ENCODE measurements at places on chromosomes 3 and 15. TPM values are rescaled to one million over a fixed set of nuclear protein-coding genes. Genes with fewer than 3 reads are reported as not detected.

The C3orf49 gene
- not detected for polyA plus RNA-seq

GRCh38 chr3:134134240-134134639 is 104.5 kb upstream of the SLCO2A1 start:
- H3K36me3 ChIP-seq = no peaks in the 10 kb centered on the region
- no peak for DNase-seq
- H3K27me3 ChIP-seq = no peaks in the 10 kb centered on the region
- no peak overlapping the region for H3K27ac ChIP-seq

- H3K4me1 ChIP-seq = no peaks in the 10 kb centered on the region
- H3K36me3 ChIP-seq = no peaks in the 10 kb centered on the region
- no peaks in the 10 kb centered on the region for H3K27me3 ChIP-seq
- H3K4me3 ChIP-seq = no peak overlapping the region
- DNase-seq = no peak
Observed at GRCh38 chr15:37638116-37638515, 296.3 kb upstream of the TMCO5A start.

DNA sequence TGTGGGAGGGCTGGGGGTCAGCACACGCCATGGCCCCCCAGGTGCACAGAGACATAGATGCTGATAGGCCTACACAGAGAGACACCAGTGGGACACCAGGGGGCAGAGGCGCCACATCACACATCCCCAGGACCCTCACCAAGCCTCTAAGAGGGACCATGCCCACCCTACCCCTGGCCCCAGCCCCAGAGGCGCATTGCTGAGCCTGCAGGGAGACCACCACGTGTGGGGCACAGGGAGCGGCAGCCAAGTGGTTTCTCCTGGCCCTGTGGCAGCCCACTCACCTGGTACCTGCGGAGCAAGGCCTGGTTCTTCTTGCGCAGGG is 1.2 kb downstream of the CCDC9B start:
- H3K4me1 ChIP-seq = peaks cover 95% of the 10 kb centered on the region
- H3K27ac ChIP-seq = peak overlapping the region; percentile 98
- no peak for DNase-seq
- peak overlapping the region; percentile 48 for H3K4me3 ChIP-seq
- H3K36me3 ChIP-seq = no peaks in the 10 kb centered on the region
- no peaks in the 10 kb centered on the region for H3K27me3 ChIP-seq

DNA sequence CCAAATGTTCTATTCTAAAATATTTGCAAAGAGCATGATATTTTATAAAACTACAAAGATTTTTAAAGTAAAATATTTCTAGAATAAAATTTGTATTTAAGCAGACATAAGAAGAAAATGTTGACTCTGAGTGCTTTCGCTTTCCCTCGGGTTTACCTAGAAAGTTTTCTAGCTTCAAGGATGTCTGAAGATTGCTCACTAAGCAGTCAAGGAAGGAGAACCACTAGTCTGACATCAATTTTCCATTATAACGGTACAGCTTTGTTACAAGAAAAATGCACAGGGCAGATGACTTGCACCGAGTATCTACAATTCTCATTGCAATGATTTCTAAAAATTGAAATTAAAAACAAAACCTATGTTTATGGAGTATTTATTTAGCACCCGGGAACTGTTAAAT is 14.2 kb downstream of the GPR15 start:
- H3K27me3 ChIP-seq = no peaks in the 10 kb centered on the region
- no peak overlapping the region for H3K4me3 ChIP-seq
- H3K4me1 ChIP-seq = no peaks in the 10 kb centered on the region
- no peaks in the 10 kb centered on the region for H3K36me3 ChIP-seq
- no peak overlapping the region for H3K27ac ChIP-seq
- DNase-seq = no peak

GRCh38 chr3:176296066-176296597 is 901.1 kb downstream of the TBL1XR1 start:
- H3K27me3 ChIP-seq = no peaks in the 10 kb centered on the region
- H3K36me3 ChIP-seq = no peaks in the 10 kb centered on the region
- DNase-seq = no peak
- no peak overlapping the region for H3K27ac ChIP-seq

GRCh38 chr15:70247281-70247680 is 149.6 kb upstream of the TLE3 start:
- no peak overlapping the region for H3K4me3 ChIP-seq
- H3K27me3 ChIP-seq = no peaks in the 10 kb centered on the region
- DNase-seq = no peak
- no peak overlapping the region for H3K27ac ChIP-seq
- H3K4me1 ChIP-seq = no peaks in the 10 kb centered on the region

The TTLL13 gene
- 0.44 TPM for polyA plus RNA-seq

- peaks cover 16% of the 10 kb centered on the region for H3K27me3 ChIP-seq
- H3K4me1 ChIP-seq = no peaks in the 10 kb centered on the region
- H3K36me3 ChIP-seq = no peaks in the 10 kb centered on the region
- H3K4me3 ChIP-seq = no peak overlapping the region
Observed at GRCh38 chr15:66019826-66020398, 150.6 kb downstream of the RAB11A start.

- H3K4me3 ChIP-seq = no peak overlapping the region
- no peaks in the 10 kb centered on the region for H3K27me3 ChIP-seq
- H3K27ac ChIP-seq = peak overlapping the region; percentile 79
- no peaks in the 10 kb centered on the region for H3K36me3 ChIP-seq
- DNase-seq = no peak
- H3K4me1 ChIP-seq = peaks cover 3% of the 10 kb centered on the region
Observed at GRCh38 chr15:64753480-64754185, 21.8 kb downstream of the RBPMS2 start.

DNA sequence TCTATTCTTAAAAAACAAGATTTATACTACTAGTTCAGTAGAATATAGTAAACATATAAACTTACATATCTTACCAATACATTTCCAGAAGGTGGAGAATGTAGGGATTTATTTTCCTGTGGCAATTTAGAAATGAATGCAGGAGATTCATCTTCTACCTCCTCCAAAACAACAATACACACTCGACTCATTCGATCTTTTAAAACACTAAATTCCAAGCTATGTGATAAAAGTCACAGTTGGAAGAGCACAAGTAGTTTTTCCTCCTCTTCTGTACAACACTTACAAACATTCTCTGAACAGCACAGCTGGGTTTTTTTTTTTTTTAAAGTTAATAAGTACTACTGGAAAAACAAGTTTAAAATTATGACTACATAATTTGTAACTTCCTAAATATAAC is 1.4 kb downstream of the ANKRD28 start:
- H3K4me1 ChIP-seq = peaks cover 8% of the 10 kb centered on the region
- DNase-seq = no peak
- H3K4me3 ChIP-seq = peak overlapping the region; percentile 8
- H3K27me3 ChIP-seq = no peaks in the 10 kb centered on the region
- H3K27ac ChIP-seq = no peak overlapping the region

GRCh38 chr3:134772591-134772990 is 22.5 kb upstream of the EPHB1 start:
- no peak for DNase-seq
- no peak overlapping the region for H3K27ac ChIP-seq
- H3K4me1 ChIP-seq = no peaks in the 10 kb centered on the region
- no peak overlapping the region for H3K4me3 ChIP-seq

GRCh38 chr3:141452045-141452444 is 34.8 kb upstream of the RASA2 start:
- DNase-seq = no peak
- H3K4me3 ChIP-seq = no peak overlapping the region
- H3K27me3 ChIP-seq = no peaks in the 10 kb centered on the region
- peaks cover 35% of the 10 kb centered on the region for H3K4me1 ChIP-seq

- DNase-seq = no peak
- no peak overlapping the region for H3K4me3 ChIP-seq
- no peak overlapping the region for H3K27ac ChIP-seq
- H3K4me1 ChIP-seq = no peaks in the 10 kb centered on the region
- no peaks in the 10 kb centered on the region for H3K36me3 ChIP-seq
Observed at GRCh38 chr3:125078951-125079674, 23.3 kb upstream of the HEG1 start.

The PEX11A gene
- 7.0 TPM for polyA plus RNA-seq

DNA sequence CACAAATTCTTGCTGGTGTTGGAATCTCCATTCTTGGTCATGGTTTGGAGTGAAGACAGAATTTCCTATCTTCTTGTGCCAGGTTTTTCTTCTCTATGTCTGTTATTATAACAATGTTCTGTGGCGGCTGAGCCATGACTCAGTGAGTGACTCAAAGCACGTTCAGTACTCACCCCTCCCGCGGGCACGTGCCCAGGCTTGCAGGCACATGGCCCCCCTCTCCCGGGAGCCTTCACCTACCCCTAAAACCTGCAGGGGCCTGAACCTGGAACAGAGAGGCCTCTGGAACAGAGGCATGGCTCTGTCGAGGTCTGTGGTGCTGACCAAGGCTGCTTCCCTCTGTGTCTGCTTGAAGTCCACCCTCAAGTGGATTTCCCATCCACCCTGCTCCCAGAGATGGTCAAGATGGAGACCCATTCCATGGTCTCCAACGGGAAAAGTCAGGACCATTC is 27.6 kb downstream of the PLXNB1 start:
- no peaks in the 10 kb centered on the region for H3K27me3 ChIP-seq
- peaks cover 8% of the 10 kb centered on the region for H3K4me1 ChIP-seq
- H3K36me3 ChIP-seq = peaks cover 35% of the 10 kb centered on the region
- H3K4me3 ChIP-seq = no peak overlapping the region

DNA sequence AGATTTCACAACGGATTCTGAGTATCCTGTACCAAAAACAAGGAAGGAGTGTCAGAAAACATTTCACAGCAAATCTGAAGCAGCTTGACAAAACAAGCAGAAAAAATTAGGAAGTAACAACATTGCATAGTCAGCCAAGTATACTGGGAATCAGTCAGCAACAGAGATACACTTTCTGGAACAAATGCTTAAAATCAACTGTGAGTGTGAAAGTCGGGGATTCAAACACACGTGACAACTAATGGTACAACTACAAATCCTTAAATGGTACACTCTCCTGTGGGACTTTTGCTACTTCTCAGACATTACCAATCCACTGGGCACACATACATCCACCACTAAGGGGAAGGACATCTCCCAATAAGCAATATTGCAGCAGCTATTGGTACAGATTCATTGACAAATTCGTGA is 296.6 kb upstream of the MME start:
- no peak overlapping the region for H3K27ac ChIP-seq
- no peak for DNase-seq
- no peak overlapping the region for H3K4me3 ChIP-seq

The NOP10 gene
- 101 TPM for polyA plus RNA-seq

DNA sequence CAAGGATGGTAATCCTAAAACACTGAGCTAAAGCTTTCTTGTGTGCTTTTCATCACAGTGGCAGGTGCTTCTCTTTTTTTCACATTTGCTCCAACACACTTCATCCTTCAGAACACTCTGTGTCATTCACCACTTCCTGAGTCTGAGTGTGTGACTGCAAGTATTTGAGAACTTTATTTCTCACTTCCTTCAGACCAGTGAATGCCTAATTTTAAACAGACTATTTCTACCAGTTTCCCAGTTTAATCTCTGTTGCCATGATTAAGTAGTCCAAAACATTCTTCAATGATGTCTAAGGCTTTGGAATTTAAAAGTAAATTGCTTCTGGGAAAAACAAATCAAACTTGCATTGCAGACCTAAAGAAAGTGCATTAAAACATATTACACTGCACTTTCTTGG is 541.2 kb downstream of the RBMS3 start:
- no peak overlapping the region for H3K4me3 ChIP-seq
- H3K4me1 ChIP-seq = no peaks in the 10 kb centered on the region
- no peak overlapping the region for H3K27ac ChIP-seq
- no peaks in the 10 kb centered on the region for H3K36me3 ChIP-seq

- H3K4me3 ChIP-seq = no peak overlapping the region
- H3K4me1 ChIP-seq = no peaks in the 10 kb centered on the region
- no peak overlapping the region for H3K27ac ChIP-seq
- no peaks in the 10 kb centered on the region for H3K36me3 ChIP-seq
Observed at GRCh38 chr3:116980099-116980498, 270.5 kb downstream of the TUSC7 start.

The ARGFX gene
- not detected for polyA plus RNA-seq

- H3K36me3 ChIP-seq = no peaks in the 10 kb centered on the region
- peaks cover 30% of the 10 kb centered on the region for H3K4me1 ChIP-seq
- no peaks in the 10 kb centered on the region for H3K27me3 ChIP-seq
Observed at GRCh38 chr15:45637141-45637540, 2.3 kb downstream of the SQOR start.

The NANOGP8 gene
- polyA plus RNA-seq = not detected

DNA sequence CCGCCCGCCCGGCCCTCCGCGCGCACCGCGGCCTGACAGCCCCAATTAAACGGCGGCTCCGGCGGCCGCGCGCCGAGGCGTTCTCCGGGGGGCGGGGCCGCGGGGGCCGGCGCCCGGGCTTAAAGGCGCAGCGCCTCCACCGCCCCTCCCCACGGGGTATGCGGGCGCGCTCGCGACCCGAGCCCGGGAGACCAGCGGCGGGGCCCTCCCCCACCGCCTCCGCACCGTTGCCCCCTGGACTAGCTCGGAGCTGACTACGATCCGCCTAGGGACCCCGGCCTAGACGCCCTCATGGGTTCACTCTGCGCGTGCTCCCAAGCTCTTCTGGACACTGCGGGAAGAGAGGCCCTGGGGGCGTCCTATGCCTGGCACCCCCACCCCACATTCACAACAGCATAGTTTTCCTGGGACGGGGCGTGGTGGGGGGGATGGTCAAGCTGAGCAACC is at the start of gene DUSP7:
TSS of gene DUSP7 (minus strand) at position 51 of the 447 bp plus-strand sequence. CDS start 205 bp downstream, outside the sequence.
- no peaks in the 10 kb centered on the region for H3K36me3 ChIP-seq
- peaks cover 36% of the 10 kb centered on the region for H3K4me1 ChIP-seq
- peak within 1 kb of the TSS; percentile 98 for H3K4me3 ChIP-seq
- H3K27me3 ChIP-seq = no peaks in the 10 kb centered on the region
- H3K27ac ChIP-seq = peak within 1 kb of the TSS; percentile 98

DNA sequence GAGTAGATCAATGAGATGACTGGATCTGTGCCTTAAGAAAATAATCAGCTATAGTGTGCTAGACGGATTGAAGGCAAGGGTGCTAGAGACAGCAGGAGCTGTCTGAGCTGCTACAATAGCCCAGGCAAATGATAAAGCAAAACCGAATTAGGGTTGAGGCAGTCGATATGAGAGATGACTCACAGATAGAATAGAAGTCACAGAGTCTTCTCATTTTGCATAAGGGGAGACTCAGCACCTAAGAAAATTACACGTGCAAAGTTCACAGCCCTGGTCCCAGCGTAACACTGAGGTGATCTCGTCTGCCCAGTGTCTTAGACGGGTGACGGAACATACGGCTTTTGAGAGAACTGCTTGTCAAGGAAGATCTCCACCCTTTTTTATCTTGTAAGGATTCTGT is 11.6 kb downstream of the LPP start:
- no peaks in the 10 kb centered on the region for H3K36me3 ChIP-seq
- no peak overlapping the region for H3K4me3 ChIP-seq
- H3K27me3 ChIP-seq = no peaks in the 10 kb centered on the region
- H3K4me1 ChIP-seq = peaks cover 85% of the 10 kb centered on the region
- no peak overlapping the region for H3K27ac ChIP-seq
- no peak for DNase-seq

- H3K27me3 ChIP-seq = no peaks in the 10 kb centered on the region
- no peak overlapping the region for H3K27ac ChIP-seq
- H3K4me3 ChIP-seq = no peak overlapping the region
Observed at GRCh38 chr15:54462511-54462913, 484.3 kb downstream of the UNC13C start.

GRCh38 chr3:115388166-115388565 is 235.1 kb upstream of the GAP43 start:
- no peak overlapping the region for H3K4me3 ChIP-seq
- no peaks in the 10 kb centered on the region for H3K4me1 ChIP-seq
- DNase-seq = peak; percentile 29
